Breast epithelium (tissue), 4 donors: ENCODE measurements at places on chromosomes 12 and 14.

- DNase-seq = peak; percentile 87
These were observed 647 bp upstream of the TGFB3 start for GRCh38 chr14:75982266-75983018.

DNA sequence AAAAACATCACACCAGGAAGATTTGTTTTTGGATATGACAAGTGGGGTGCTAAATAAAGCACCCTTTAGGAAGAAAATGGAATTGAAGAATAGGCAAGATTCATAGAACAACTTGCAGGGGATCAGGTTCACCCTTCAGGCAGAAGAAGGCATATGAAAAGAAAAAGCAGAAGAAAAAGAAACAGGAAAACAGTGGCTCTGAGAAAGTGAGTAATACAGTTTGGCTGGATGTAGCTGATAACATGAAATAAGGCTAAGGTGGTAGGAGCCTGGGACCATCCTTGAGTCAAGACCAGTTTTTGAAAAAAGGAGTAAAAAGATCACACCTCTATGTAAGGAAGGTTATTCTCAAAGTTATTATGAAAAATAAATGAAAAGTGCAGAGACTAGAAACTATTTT lies 42.4 kb downstream of the TRIP11 start:
- no peak for DNase-seq

- DNase-seq = no peak
These were observed 186.5 kb downstream of the CHST11 start for GRCh38 chr12:104643093-104643818.

DNA sequence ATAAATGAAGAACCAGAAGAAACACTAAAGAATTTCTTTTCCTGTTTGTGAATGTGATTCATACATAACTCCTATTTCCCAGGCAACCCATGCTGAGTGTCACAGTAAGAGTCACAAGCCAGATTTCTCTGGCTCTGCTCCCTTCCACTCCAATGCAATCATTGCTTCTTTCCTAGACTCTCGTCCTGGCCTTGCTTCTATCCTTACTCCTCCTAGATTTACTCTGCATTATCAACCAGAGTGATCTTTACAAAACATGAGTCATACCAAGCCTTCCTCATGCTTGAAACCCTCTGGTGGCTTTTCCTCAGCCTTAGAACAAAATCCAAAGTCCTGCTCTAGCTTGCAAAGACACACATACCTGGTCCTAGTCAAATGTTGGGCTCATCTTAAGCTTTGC lies 13.3 kb downstream of the IL22 start:
- no peak for DNase-seq

- DNase-seq = no peak
These were observed 77.7 kb downstream of the RBM19 start for GRCh38 chr12:113888435-113888834.

DNA sequence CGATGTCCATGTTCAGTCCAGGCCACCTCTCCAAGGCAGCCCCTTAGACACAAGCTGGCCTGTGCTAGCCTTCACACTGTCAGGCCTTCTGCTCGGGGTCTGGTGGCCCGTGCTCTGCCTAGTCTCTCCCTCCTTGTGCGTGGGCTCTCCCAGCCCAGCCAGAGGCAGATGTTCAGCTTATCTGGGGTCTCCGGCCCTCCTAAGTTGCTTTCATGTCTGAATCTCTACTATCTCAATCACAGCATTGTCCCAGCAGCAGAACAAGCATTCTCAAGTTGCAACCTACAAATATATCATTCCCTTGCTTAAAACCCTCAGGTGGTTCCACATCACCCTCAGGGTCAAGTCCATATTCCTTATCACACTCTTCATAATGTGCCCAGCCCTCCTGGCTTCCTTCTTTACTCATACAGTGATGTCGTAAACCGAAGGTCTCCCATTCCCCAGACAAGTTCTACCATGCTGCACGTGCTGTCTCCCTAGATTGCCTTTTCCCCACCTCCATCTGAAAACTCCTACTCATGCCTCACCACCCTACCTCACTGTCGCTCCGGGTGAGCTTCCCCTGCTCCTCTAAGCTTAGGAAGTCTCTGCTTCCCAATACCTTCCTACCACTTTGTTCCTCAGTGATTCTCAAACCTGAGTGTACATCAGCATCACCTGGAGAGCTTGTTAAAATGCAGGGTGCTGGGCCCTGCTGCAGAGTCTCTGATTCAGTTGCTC lies 1.5 kb downstream of the KRT73 start:
- no peak for DNase-seq

DNA sequence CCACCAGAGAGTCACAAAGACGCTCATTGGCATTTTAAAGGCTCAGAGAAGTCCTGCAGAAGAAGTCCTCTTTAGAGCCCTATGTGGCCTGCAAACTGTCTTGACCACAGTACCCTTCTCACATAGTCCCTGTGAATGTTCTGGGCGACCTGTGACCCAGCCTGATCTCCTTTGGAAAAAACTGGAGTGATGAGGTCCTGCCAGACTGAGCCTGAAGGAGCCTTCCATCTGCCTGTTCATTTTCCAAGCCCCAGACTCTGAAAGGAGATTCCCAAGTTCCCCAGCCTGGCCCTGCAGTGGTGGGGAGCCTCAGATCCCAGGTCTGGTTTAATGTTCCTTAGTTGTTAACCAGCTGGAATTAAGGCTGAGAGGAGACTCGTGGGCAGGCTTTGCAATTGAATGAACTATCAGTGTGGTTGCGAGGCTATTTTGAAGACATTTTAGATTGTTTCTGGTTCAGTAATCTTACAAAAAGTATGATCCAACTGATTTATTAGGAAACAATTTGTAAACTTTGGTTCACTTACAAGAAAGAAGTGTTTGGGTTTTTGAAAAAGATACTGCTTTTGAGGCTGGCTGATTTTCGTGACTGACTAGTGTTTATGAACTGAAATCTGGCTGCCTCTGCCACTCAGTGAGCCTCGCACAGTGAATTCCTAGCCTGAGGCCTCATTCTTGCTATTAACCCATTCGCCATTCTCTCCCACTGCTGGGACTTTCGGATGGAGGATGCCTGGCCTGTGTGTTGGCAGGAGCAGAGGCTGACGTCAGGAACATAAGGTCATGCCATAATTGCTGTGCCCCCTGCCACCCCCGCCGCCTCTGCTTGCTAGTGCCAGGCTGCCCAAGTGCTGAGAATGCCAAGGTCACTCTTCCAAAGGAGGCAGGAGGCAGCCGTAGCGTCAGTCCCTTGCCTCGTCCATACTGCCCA lies 249.0 kb downstream of the CACNA1C start:
- DNase-seq = no peak

- peak; percentile 74 for DNase-seq
These were observed 845 bp upstream of the RARG start for GRCh38 chr12:53232646-53233461.

GRCh38 chr14:61561657-61562276 lies 133.5 kb upstream of the HIF1A start:
- peak; percentile 74 for DNase-seq

- no peak for DNase-seq
These were observed 25.6 kb upstream of the MAP1LC3B2 start for GRCh38 chr12:116533343-116534251.

- no peak for DNase-seq
These were observed 7.3 kb upstream of the CNTN1 start for GRCh38 chr12:40684986-40685385.

DNA sequence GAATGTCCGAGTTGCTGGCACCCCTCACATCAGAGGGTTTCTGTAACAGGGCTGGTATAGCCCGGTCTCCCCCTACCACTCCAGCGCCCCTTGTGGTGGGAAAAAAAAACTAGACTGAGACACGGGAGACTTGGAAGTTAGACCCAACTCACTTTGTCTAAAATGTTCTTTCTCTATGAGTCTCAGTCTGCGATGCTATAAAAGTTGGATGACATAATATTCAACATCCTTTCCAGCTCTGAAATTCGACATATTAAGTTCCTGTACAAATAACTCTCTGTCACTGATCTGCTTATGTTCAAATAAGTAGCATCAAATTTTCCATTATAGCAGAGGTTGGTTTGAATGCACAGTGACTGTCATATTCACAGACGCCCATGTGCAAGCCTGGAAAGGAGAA lies 25.7 kb upstream of the TC2N start:
- DNase-seq = no peak

DNA sequence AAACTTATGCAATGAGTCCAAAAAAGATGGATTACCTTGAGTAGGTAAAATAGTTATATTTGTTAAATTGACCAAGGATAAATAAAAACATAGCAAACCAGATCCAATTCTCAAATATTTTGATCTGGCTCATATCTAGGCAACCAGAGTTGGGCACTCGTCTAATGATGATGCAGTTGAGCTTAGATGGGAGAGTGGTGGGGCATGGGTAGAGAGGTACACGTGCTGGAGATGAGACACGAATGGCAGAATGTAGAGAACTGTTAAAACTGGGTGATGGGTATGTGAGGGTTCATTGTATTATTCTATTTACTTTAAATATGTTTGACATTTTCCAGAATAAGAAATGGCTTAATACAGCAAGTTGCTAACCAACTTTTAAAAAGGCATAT lies 7.6 kb upstream of the RNF34 start:
- DNase-seq = no peak

DNA sequence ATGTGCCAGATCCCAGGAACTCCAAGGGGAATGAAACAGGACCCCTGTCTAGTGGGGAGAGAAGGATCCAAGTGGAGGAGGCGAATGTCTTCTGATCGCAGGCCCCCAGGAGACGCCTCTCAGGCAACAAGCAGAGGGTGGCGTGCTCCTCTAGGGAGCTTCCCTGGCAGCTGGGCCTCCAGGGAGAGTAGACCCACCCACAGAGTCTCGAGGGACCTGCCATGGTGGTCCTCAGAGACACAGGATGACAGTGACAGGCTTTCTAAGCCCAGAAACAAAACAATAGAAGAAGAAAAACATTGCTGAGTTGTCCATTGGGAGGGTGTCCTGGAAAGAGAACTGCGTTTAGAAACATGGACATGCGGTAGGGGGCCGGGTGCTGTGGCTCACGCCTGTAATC lies 140.6 kb upstream of the MAP1LC3B2 start:
- DNase-seq = no peak

DNA sequence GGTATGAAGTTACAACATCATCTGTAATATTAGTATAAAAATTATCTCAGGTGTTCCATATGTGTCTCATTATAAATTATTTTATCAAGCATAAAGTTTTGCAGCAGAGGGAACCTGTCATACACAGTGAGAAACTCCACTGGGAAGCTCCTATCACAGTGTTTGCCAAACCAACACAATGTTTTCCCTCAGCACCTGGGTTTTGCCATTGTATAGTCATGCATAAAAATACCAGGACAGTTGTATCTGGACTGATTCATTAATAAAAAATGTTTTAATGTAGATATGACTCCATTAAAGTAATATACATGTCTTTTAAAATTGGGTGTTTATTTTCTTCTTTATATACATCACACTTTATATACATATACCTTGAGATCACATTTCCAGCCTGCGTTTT lies 56.6 kb downstream of the METTL25 start:
- no peak for DNase-seq
